ENCODE measurements at places on chromosomes 16 and 17.

DNA sequence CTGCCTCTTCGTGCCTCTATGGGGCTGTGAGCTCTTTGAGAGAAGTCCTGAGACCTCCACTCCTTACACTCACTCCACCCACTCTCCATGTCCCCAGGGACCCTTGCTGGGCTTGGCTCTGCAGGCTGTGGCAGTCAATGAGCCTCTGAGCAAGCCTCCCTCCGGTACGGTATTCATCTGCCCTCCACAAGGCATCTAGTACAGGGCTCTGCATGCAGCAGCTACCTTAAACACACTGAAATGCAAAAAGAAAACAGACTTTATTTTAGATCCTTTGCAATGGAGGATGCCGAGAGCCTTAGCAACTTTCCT, 38.9 kb upstream of the SMPD3 start:
- DNase-seq: no peak

GRCh38 chr17:47918006-47918405, 22.0 kb downstream of the SP2 start:
- DNase-seq: no peak

DNA sequence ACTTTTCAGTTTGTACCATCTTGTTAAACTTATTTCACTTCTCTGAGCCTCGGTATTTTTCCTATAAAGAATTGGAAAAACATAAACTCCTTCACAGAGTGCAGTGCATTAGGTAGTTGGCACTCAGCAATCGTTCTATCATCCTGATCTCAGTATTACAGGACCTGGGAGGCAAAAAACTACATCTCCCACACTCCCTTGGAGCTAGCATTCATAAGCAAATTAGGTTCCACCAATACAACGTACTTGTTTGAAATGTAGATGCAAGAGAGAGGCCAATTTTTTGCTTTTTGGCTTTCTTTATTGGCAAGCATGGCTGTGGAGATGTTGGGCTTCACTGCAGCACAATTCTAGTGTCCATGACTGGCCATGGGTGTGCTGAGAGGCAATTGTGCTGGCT, 285.2 kb downstream of the CA10 start:
- DNase-seq: no peak

- no peak for DNase-seq
Measured at GRCh38 chr17:43953746-43954145, at the start of gene PYY. Gene PYY, minus strand, starts transcription at chr17:43953940. Its CDS starts 457 bp downstream, at chr17:43953483.

GRCh38 chr16:4936991-4937781, at the start of gene PPL:
Gene PPL, minus strand, starts transcription at chr16:4937148. Its CDS starts 103 bp downstream, at chr16:4937045.
- no peak for DNase-seq

GRCh38 chr16:445566-445965, 20.1 kb downstream of the RAB11FIP3 start:
- DNase-seq: no peak
